ENCODE measurements at places on chromosomes 5 and 9. TPM values are rescaled to one million over a fixed set of nuclear protein-coding genes. Genes with fewer than 3 reads are reported as not detected.

The PCDHGA8 gene
- 6.4 TPM for total RNA-seq

DNA sequence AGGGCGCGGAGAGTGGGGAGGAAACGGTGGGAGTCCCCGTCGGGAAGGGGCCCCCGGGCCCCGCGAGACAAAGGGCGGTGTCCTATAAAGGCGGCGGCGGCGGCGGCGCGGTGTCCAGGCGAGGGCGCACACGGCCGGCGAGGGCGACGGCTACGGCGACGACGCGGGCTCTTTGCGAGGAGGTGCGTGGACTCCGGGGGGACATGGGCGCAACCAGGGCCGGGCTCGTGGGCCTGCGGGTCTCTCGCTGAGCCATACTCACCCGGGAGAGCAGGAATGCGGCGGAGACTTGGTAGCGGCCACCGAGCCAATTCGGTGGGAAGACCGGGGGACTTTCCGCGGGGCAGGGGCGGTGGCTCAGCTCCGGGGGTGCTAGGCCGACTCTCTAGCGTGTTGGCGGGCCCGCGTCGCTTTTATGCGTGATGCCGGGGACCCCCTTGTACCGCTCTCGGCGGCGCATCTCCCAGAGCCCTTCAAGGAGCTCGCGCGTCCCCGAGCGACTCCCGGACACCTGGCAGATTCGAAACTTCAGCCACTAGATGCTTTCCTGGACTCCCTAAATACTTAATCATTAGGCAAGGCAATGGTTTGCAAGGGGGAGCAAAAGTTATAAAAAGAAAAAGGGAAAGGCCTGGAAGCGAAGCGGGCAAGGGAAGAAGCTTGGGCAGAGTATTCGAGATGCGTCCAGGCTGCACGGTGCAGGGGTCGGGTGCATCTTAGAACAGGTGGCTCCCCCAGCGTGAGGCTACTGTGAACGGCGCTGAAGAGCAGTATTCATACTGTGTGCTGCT, 5.9 kb upstream of the TAL2 start:
- no peak overlapping the region for H3K27ac ChIP-seq
- no peaks in the 10 kb centered on the region for H3K36me3 ChIP-seq
- H3K4me3 ChIP-seq = peak overlapping the region; percentile 41
- DNase-seq = no peak

- H3K27ac ChIP-seq = no peak overlapping the region
- H3K4me1 ChIP-seq = no peaks in the 10 kb centered on the region
- H3K27me3 ChIP-seq = no peaks in the 10 kb centered on the region
- DNase-seq = no peak
- no peaks in the 10 kb centered on the region for H3K36me3 ChIP-seq
Measured at GRCh38 chr9:19533373-19533772, 124.6 kb downstream of the ACER2 start.

- H3K4me3 ChIP-seq = no peak overlapping the region
- no peaks in the 10 kb centered on the region for H3K4me1 ChIP-seq
- no peaks in the 10 kb centered on the region for H3K36me3 ChIP-seq
- H3K27me3 ChIP-seq = no peaks in the 10 kb centered on the region
- DNase-seq = no peak
Measured at GRCh38 chr5:9363026-9363425, 182.8 kb downstream of the SEMA5A start.

The TAS2R1 gene
- not detected for total RNA-seq

GRCh38 chr5:159244163-159244562, 18.9 kb upstream of the UBLCP1 start:
- H3K4me3 ChIP-seq = no peak overlapping the region
- no peak for DNase-seq
- no peak overlapping the region for H3K27ac ChIP-seq
- H3K27me3 ChIP-seq = no peaks in the 10 kb centered on the region
- no peaks in the 10 kb centered on the region for H3K36me3 ChIP-seq

GRCh38 chr5:163893281-163893680, 387.9 kb downstream of the MAT2B start:
- H3K36me3 ChIP-seq = no peaks in the 10 kb centered on the region
- DNase-seq = no peak
- H3K4me1 ChIP-seq = no peaks in the 10 kb centered on the region
- no peak overlapping the region for H3K27ac ChIP-seq
- no peak overlapping the region for H3K4me3 ChIP-seq
- H3K27me3 ChIP-seq = no peaks in the 10 kb centered on the region

GRCh38 chr5:72030237-72030636, 77.0 kb upstream of the MAP1B start:
- no peaks in the 10 kb centered on the region for H3K27me3 ChIP-seq
- DNase-seq = no peak
- no peak overlapping the region for H3K4me3 ChIP-seq
- no peak overlapping the region for H3K27ac ChIP-seq
- H3K4me1 ChIP-seq = no peaks in the 10 kb centered on the region
- no peaks in the 10 kb centered on the region for H3K36me3 ChIP-seq

The PHF24 gene
- 0.25 TPM for total RNA-seq

All from vagina (tissue), 2 donors.